Activated T-cell treated with anti-CD3 and anti-CD28 coated beads, Interleukin-2, amount 50 U/mL, for 24 hours (primary cell): ENCODE measurements at places on chromosomes 1 and 21.
A peak's percentile ranks its signal among the peaks of the same experiment; 100 is the strongest.

- DNase-seq, result no peak
Measured at GRCh38 chr21:33855190-33855589, 60.4 kb downstream of the ATP5PO start.

- no peak for DNase-seq
Measured at GRCh38 chr1:65255035-65255655, 54.2 kb upstream of the DNAJC6 start.

DNA sequence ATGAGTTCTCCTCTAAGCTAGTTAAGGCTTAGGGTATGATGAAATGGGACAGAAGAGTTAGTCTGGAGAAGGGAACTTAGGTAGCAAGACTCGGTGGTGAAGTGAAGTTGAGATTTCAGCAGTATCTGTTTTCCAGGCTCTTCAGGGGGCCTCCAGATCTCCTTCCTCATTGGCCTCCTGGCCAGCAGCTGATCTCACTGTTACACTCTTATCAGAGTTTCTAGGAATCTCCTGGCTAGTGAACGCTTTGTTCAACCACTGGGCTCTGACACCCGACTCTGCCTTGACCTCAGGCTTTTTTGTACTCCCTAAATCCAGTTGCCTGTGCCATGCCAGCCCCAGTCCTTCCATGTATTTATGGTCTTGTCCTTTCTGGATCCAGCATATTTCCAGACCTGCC is 311.0 kb downstream of the ASTN1 start:
- no peak for DNase-seq

DNA sequence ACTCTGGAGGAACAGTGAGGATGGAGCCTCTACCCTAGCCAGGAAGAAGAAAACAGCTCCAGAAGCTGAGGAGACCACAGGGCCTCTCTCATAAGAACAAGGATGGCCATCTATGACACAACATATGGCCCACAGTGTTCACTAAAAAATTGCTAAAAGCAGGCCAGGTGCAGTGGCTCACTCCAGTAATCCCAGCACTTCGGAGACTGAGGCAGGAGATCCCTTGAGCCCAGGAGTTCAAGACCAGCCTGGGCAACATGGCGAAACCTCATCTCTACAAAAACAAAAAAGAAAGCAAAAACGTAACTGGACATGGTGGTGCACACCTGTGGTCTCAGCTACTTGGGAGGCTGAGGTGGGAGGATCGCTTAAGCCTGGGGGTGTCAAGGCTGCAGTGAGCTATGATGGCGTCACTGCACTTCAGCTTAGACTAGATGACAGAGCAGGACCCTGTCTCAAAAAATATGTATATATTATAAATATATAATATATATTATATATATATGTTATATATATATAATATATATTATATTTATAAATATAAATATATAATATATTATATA is 103.1 kb downstream of the TOMM20 start:
- peak; percentile 30 for DNase-seq

- no peak for DNase-seq
Measured at GRCh38 chr1:160162931-160163330, 11.5 kb downstream of the ATP1A4 start.

- DNase-seq, result no peak
Measured at GRCh38 chr1:45305231-45305630, 21.5 kb upstream of the HPDL start.

DNA sequence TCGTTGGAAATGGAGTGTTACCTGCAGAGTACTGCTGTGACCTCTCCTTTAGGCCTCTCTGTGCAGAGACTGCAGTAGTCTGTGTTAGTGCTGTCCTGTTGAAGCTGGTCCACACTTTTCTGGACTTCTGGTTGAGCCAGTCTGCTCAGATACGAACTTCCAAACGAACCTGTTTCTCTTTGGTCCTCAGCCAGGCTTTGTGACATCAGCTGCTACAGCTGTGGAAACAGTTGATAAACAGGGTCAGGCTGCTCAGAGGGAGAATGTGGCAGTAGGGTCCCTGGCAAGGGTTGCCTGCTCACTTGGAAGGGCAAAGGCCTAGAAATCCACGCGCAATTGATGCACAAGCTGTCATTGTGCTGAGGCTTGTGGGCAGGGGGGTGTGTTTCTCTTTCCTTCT is 98.8 kb downstream of the NOS1AP start:
- DNase-seq, result no peak

DNA sequence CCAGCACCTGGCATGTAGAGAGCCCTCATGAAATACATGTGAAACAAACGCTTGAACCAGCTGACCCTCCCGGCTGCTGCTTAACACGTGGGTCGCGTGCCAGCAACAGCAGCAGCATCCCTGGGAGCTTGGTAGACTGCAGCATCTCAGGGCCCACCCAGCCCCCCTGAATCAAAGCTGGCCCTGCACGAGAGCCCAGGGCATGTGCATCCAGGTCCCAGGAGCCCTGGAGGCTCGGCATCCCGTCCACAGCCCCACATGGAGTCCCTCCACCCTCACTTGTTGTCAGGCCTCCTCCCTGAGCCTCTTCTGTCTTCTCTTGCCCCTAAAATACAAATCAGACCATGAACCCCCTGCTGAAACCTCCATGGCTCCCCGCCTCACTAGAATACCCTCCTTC is 123.1 kb downstream of the MATN1 start:
- no peak for DNase-seq

- no peak for DNase-seq
Measured at GRCh38 chr1:109912873-109913272, 2.2 kb downstream of the CSF1 start.

DNA sequence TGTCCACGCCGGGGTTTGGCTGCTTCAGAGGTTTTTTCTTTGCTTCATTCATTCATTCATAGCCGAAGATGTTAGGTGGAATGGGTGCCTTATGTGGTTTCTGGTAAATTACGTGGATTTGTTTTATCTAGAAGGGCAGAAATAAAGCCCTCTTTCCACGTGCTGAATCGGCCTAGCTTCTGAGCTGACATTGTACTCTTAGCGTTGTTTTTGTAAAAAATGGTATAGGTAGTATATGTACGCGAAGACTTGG is 1.5 kb downstream of the GALNT2 start:
- DNase-seq, result no peak

- DNase-seq, result no peak
Measured at GRCh38 chr1:215875236-215875635, 308.1 kb downstream of the KCTD3 start.

DNA sequence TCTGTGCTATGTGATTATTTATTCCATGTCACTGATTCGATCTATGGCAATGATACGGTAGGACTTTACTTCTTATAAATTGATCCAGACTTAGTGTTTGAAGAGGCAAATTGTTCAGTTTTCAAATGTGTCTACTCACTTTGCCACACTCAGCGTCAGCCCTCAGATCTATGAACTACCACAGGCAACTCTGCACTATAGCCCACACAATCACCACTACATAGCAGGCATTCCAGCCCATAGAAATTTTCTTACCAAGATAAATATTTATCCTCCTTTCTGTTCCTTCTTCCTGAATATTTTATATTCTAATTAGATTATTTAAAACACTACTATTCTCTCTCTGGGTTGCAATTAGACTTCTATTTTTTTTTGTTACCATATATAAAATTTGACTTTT is 776.1 kb downstream of the BRINP3 start:
- no peak for DNase-seq

DNA sequence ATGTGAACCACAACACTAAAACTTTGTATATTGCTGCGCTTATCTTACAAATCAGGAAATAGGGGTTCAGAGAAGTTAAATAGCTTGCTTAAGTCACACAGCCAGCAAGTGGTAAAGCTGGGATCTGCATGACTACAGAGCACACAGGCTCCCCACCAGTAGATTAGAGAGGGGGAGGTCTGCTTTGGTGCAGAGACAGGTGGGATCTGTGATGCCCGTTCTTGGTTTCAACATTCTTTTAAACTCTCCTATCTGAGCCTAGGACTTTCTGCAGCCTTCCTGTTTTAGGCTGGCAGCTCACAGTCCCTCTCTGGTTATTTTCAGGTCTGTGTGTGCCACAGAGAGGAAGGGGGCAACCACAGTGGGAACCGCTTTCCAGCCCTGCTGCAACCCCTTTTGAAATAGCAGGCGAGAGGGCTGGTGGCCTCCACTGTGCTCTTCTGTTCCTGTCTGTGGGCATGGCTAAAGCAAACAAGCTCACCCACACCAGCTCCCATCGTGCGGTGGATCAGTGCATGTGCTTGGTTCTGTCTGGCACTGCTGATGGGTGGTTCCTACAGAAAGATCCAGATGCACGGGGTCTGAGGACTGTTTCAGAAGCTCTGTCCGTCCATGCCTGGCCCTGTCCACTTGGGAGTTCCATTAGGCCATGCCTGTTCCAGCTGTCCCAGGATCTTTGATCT is 1.7 kb upstream of the IL6R start:
- DNase-seq, result no peak

DNA sequence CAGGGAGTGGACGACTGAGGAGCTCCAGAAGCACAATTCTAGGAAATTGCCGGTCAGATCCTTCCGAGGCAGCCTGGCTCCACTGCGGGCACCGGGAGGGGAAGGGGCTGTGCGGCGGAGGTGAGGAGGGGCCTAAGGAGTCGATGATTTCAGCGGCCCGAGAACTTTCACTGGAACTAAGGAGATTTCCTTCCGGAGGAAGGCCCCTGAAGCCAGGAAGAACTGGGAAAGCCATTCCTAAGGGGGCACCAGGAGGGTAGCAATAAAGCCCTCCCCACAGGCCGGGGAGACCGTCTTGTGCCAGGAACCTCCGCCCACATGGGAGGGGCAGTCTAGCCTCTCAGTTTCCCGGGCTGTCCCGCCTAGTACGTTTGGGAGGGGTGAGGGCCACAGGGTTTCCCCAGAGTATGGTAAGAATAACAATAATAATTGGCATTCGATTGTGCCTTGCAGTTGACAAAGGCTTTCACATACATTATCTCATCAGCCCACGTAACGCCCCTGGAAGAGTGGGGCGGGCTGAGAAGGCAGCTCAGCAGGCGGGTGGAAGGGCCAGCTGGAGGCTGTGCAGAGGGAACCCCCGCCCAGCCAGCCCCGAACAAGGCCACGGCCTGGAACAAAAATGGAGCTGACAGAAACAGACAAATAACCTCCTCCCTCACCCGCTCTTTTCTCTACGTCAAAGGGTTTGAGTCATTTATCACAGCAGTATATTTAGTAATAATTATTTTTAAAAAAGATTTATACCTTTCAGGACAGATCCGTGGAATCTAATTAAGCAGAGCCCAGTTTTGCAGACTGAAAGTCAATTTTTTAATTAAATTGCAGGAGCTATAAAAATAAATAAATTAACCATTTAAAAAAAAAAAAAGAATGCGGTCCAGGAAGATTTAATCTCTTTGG is 19.8 kb downstream of the NPR1 start:
- no peak for DNase-seq

- DNase-seq, result no peak
Measured at GRCh38 chr1:40451238-40451585, 936 bp downstream of the ZFP69B start.

GRCh38 chr1:176111835-176112234 is 95.3 kb downstream of the COP1 start:
- DNase-seq, result no peak
